Renal cortex interstitium (tissue), 15 donors: ENCODE measurements at places on chromosomes 12 and 14. TPM values are rescaled to one million over a fixed set of nuclear protein-coding genes. Genes with fewer than 3 reads are reported as not detected.

GRCh38 chr12:87155621-87156020 lies 873.6 kb downstream of the C12orf50 start:
- DNase-seq: no peak

Gene GLIPR1L1
- polyA plus RNA-seq: not detected

- DNase-seq: no peak
Measured at GRCh38 chr12:114995891-114996290, 311.9 kb upstream of the TBX3 start.

Gene KLHL33
- polyA plus RNA-seq: 0.23 TPM

Gene STYX
- 19.0 TPM for polyA plus RNA-seq

Gene GPR132
- 0.83 TPM for polyA plus RNA-seq

DNA sequence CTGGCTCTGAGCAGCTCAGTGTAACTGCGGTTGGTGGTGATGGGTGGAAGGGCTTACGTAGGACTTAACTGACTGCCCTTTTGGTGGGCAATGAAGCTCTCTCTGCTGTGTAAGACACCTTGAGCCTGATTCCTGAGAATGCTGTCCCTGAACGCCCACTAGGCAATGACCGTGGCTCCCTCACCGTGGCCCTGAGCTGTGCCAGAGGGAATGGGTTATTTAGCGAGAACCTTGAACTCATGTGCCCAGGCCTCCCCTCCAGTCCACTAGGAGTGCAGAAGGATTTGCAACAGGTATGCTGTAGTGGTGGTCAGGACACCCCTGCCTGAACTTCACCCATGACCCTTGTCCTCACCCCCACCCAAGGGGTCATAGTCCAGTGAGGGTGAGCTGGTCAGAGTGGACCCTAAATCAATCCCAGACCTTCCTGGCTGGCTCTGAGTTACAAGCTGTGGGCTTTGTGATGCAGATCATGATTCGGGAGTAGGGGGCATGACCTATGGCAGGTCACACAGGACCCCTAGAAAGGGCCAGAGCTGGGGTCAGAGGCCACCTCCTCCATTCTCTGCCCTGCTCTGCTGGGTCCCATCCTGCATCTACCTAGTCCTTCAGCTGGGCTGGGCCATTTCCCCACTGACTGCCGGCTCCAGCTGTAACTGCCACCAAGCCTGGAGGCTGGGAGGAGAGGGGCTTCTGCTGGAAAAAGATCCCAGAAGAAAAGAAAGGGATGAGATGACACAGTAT lies 14.5 kb upstream of the ANKRD33 start:
- no peak for DNase-seq

DNA sequence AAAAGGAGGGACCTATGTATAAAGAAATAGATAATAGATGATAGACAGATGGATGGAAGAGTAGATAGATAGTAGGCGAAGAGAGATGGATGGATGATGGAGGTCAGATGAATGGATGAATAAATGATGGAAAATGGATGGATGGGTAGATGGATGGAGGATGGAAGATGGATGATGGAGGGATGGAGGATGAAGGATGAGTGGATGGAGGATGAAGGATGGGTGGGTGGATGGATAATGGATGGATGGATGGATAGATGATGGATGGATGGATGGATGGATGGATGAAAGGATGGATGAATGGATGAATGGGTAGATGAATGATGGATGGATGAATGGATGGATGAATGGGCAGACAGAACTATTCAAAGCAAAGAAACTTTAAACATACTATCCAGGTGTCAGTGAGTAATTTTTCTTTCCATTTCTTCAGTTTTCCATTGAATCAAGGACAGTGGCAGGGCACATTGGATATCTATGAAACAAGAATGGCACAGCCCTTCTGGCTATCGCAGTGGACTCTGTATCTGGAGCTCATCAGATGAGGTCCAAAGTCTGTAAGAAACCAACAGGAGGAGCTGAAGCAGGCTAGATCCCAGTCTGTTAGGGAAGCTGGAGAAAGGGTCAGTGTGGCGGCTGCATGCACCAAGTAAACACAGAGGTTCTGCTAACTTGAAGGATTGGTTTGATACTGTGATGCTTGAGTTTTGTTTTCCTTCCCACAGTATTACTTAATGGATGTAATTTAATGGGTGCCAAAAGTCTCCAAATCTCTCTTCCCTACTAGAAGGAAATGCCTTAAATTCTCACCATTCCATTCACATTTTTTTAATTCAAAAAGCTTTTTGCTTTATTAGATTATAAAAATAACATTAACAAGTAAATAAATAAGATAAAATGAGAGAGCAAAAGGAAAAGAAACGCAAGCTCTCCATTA lies 18.1 kb upstream of the MED13L start:
- no peak for DNase-seq

Gene NYNRIN
- polyA plus RNA-seq: 60.0 TPM

DNA sequence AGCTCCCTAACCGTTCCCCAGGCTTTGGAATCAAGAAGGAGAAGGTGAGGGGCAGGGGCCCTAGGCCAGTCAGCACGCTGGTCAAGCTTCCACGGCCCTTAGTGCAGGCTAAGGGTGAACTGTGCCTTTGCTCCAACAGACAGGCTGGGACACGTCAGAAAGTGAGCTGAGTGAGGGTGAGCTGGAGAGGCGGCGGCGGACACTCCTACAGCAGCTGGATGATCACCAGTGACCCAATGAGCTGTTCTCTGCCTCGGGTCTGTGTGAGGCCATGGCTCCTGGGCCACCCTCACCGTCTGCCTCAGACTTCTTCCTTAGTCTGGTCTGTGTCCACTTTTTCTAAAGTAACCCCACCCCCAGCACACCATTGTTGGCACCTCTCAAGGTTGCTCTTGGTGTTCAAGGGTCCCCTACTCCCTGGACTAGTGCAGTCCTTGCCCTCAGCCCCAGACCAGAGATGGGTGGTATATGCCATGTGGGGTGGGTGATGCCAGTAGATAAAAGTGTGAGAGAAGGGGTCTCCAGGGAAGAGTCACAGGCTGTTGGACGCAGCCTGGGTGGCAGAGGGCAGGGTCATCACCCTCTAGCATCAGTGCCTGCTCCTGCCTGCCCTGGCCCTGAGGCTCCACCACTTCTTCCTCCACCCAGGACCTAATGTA lies 20.7 kb downstream of the PRPF40B start:
- no peak for DNase-seq

GRCh38 chr12:26112703-26113147 lies 12.1 kb downstream of the BHLHE41 start:
- no peak for DNase-seq

Gene NT5DC3
- 6.8 TPM for polyA plus RNA-seq

DNA sequence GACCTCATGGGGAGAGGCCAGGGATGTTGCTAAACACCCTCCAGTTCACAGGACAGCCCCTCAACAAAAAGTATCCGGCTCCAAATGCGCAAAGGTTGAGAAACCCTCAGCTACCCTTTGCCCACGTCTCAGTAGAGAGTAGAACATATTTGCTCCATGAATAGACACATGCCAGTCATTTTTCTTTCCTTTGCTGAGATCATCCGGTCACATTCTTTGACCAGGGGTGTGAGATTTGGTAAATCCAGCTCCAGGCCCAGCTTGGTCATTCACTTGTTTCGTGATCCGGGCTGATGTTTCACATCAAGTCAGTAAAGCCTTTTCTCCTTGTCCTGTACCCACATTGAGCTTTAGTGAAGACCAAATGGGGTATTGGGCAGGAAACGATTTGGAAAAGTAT lies 83.6 kb upstream of the LHX5 start:
- no peak for DNase-seq

DNA sequence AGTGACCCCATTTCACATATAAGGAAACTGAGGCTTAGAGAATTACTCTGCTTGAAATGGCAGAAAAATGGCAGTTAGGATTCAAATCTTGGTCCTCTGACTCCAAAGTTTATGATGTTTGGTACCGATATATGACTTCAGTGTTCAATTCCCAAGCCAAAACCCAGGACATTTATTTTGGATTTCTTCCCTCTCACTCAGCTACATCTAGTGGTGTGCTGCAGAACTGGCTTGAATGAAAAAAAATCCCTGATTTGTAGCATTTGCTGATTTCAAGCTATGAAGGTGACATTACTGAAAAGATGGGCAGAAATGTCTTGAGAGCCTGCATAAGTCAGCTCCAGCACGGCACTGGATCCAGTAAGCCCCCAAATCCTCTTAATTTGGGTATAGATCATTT lies 106.4 kb downstream of the EFCAB11 start:
- DNase-seq: no peak

Gene CLEC4D
- 0.09 TPM for polyA plus RNA-seq

- no peak for DNase-seq
Measured at GRCh38 chr14:104665657-104666522, 23.5 kb upstream of the INF2 start.

GRCh38 chr14:71225113-71225512 lies 317.9 kb downstream of the PCNX1 start:
- no peak for DNase-seq

Gene B4GALNT3
- polyA plus RNA-seq: 14.1 TPM

Gene E2F7
- polyA plus RNA-seq: 6.9 TPM

- no peak for DNase-seq
Measured at GRCh38 chr12:93137656-93138612, 208.8 kb upstream of the EEA1 start.

GRCh38 chr14:102394717-102395375 lies 32.1 kb downstream of the TECPR2 start:
- no peak for DNase-seq

DNA sequence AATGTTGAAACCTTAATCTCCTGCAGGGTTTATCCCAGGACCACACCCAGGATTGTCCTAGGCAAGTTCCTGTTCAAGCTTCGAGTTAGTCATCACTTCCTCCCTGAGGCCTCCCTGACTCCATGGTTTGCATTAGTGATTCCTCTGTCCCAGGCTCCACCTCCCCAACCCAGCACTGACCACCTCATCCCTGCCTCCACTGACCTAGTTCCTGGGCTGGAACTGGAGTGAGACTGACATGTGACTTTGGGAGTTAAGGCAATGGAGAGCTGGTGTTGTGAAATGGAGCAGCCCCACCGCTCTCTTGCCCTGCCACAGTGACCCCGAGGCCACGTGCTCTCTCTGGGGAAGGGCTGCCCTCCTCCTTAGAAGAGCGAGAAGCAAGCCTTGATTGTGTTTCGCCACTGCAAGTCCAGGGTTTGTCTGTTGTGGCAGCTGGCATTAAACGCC lies 15.8 kb upstream of the DTX1 start:
- no peak for DNase-seq

GRCh38 chr12:98379106-98379505 lies 136.3 kb upstream of the TMPO start:
- DNase-seq: no peak

Gene LRP1-AS
- polyA plus RNA-seq: not detected

- no peak for DNase-seq
Measured at GRCh38 chr14:22884738-22885523, 1.9 kb downstream of the REM2 start.

DNA sequence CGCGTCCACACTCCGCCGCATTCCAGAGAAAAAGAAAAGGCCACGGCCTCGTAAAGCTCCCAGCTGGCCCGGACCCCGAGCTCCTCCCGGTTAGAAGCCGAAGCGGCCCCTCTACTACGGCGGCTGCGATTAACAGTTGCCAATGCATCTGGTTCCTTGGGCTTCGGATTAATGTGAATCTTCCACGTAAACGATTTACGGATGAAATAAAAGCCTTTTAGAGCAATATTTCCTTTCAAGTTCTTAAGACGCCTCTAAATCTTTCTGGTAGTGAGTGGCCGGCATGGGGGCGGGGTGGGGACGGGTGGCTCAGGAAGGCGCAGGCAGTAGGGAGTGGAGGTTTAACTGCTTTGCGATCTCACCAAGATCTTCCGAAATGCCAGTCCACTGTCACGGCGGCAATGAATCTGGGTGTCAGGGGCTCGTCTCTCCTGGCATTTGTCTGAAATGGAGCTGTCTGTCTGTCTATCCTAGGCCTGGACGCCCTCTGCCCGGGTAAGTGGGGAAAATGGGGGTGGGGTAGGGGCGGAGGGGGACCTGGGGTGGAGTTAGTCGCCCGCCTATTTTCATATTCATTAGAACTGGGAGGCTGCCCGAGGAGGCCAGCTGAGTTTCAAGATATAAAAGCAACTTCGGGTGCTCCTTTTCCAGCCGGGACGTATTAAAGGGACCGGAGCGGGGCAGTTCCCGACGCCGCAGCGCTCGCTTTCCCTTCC lies 413 bp upstream of the ALX1 start:
- no peak for DNase-seq

- no peak for DNase-seq
Measured at GRCh38 chr14:37320106-37320505, 122.4 kb downstream of the MIPOL1 start.

GRCh38 chr12:27221625-27222387 lies 22.3 kb upstream of the STK38L start:
- DNase-seq: no peak

Gene CLECL1
- 0.16 TPM for polyA plus RNA-seq

DNA sequence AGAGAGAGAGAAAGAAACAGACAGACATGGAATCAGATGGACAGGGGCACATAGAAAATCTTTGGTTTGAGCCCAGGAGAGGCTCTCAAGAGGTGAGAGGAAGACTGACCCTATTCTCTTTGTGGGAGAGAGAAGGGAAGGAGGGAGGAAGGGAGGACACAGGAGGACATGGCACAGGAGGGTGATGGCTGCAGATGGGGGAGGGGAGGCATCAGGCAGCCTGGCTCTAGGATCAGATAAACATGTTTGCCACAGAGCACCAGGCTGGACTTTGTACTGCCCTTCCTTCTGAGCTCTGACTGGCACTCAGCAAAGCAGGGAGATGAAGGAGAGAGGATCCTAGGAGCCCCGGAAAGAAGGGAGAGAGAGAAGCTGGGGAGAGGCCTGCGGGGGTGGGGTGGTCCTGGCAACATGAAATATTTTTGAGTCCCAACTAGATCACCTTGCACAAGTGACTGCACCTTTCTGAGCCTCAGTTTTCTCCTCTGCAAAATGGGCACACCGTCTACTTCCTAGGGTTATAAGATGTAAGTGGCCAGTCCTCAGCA lies 6.1 kb downstream of the HNF1A start:
- DNase-seq: no peak

- no peak for DNase-seq
Measured at GRCh38 chr12:120688527-120689071, 1.6 kb downstream of the MLEC start.

DNA sequence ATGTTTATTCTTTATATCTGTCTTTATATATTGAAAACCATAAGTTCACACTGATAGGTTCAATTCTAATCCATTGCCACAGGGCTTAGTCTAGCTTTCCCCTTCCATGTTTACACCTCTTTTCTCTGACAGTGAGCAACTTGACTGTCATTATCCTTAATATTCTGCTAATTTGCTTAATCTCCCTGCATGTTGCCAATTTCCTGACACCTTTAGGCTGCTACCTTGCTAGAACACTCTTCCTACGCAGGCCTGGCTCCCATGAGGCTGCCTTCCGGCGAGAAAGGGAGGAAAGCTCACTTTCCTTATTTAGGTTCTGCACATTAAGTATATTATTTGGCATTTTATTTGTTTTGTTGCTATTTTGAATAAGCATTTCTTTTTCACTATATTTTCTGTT lies 12.8 kb upstream of the FRS2 start:
- DNase-seq: no peak

Gene SUSD6
- 19.4 TPM for polyA plus RNA-seq

GRCh38 chr12:57185906-57186508 lies 30.6 kb upstream of the NXPH4 start:
- DNase-seq: no peak

- no peak for DNase-seq
Measured at GRCh38 chr14:89736881-89737280, 217.6 kb downstream of the EFCAB11 start.

Gene RPS6KA5
- polyA plus RNA-seq: 7.6 TPM

Gene DIO3
- polyA plus RNA-seq: 0.16 TPM

Gene NANOG
- polyA plus RNA-seq: 0.53 TPM

Gene TAC3
- 0.47 TPM for polyA plus RNA-seq
